ENCODE measurements at places on chromosomes 1 and 21.

GRCh38 chr1:2643414-2644077, 10.7 kb upstream of the MMEL1 start:
- DNase-seq, result no peak

DNA sequence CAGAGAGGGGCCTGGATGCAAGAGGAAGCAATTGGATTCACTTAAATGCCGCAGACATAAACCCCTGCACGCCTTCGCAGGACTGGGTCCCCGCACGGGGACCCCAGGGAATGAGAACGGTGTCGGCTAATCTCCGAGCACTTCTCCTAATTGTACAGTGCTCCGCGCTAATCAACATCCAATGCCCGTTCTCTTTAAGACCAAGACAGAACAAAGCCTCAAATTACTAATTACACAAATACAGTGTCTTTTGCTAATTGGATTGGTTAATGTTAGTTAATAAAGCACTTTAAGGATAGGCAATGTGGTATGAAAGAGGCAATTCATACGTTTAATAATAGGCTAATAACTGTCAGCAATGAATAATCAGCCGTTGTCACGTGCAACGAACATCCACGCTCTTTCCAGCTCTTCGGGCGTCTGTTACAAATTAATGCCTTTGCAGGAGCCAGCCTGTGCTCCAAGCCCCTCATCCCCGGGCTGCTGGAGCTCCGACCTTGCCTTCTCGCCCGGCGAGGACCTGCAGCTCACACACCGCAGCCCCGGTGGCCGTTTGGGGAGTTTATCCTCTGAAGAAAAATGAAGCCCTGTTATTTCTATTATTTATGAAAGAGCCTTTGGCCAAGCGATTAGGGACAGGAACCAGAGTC, 157.8 kb downstream of the PRDM16 start:
- no peak for DNase-seq

- no peak for DNase-seq
These were observed 15.7 kb upstream of the RCAN1 start for GRCh38 chr21:34630536-34631143.

DNA sequence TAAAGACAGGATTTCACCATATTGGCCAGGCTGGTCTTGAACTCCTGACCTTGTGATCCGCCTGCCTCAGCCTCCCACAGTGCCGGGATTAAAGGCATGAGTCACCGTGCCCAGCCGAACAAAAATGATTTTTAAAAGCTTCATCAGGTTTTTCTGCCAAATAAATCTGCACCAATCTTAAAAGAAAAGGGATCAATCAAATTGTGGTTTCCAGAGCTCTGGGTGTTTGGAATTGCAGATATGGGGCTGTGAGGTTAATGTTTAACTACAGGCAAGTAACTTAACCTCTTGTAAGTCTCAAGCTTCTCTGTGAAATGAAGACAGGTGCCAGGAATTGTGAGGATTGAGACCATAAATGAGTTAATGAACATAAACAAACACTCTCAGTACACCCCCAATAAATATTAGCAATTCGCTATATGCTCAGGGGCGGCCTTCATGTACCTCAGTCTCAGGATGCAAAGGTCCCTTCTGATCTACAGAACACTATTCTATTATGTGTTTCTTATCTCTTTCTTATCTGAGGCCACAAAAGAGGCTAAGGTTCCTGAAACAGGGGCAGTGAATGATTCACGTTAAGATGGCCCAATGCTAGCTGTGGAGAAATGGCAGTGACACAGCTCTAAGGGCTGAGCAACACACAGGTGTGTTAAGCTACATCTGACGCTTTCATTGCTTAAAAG, 7.1 kb upstream of the GNPAT start:
- DNase-seq, result no peak

DNA sequence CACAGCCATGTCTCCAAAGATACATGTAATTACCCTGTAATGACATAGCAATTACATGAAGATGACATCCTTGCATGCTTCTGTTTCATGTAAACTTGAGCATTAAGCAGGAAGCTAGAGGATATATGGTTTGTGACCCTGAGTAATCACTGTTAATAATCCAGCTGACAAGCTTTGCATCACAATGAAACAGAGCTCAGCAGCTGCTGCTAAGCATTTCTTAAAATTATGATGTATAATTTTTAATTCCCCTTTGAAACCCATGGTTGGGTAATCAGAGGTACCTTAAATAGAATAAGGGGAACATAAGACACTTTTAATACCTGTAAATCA, 293.5 kb downstream of the NTNG1 start:
- DNase-seq, result no peak

DNA sequence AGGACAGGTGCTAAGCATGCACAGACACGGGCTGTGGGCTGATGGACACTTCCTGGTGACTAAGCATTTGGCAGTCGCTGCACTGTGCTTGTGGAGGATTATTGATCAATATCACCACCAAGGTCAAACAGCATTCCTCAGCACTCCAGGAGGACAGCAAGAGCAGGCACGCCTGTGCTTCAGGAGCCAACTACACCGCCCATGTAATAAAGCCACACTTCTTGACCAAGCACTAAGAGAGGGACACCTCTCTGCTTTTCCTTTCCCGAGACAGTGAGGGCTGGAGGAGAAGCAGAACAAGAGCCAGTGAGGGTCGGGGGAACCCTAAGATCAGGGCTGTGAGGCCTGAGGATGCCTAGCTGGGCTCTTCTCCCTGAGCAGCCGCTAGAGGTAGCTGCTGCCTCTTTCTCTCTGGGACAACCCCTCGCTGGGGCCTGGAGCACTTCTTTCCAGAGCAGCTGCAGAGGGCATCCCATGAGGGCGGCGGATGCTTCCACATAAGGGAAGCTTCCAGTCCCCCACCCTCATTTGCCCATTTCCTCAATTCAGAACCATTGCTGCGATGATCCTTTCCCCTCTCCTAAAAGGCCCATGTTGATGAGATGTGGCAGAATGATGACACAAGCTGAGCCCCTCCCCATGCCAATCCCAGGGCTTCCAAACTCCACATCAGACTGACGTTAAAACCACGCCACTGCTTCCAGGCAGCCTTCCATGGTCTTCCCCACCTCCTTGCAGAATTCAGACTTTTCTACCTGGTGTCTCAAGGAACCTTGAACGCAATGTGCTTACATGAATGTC, 19.1 kb downstream of the RAB7B start:
- no peak for DNase-seq

DNA sequence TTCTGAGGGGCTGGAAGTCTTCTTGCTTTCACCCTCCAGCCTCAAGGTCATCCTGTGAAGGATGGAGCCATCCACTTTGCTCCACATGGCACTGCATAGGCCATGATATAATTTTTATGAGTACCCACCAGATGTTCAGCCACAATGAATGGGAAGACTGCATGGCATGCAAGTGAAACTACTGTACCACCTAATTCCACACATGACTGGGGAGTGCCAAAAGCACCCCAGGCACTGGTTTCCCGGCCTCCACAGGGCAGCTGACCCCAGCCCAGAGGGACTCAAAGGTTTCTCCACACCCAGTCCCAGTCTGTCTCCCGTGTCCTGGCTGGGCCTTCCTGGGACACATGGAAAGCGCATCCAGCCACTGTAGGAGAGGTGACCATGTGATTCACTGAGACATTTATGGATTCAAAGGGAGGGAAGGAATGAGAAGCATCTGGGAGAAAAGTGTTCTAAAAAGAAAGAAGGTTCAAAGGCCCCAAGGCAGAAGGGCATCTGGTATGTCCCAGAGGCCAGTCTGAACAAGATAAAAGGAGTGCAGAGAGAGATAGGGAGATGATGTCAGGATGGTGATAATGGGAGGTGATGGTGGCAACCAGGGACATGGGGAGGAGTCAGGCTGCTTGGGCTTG, 12.1 kb downstream of the RHOU start:
- no peak for DNase-seq

GRCh38 chr1:89978755-89979154, 16.2 kb upstream of the ZNF326 start:
- DNase-seq, result no peak

- DNase-seq, result no peak
These were observed 140.7 kb upstream of the FAM78B start for GRCh38 chr1:166307261-166308188.

DNA sequence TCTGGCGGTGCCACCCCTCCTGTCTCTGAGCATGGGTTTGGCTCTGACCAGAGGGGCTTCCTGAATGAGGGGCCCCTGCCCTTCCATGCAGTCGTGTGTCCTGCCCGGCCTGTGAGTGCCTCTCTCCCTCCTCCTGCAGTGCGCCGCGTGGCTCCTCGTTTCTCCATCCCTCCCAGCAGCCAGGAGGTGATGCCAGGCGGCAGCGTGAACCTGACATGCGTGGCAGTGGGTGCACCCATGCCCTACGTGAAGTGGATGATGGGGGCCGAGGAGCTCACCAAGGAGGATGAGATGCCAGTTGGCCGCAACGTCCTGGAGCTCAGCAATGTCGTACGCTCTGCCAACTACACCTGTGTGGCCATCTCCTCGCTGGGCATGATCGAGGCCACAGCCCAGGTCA, 57.9 kb downstream of the PTPRF start:
- no peak for DNase-seq
